ENCODE measurements at places on chromosomes 1 and 21.

GRCh38 chr1:117719004-117719403 is 113.2 kb downstream of the TENT5C start:
- DNase-seq, result no peak

DNA sequence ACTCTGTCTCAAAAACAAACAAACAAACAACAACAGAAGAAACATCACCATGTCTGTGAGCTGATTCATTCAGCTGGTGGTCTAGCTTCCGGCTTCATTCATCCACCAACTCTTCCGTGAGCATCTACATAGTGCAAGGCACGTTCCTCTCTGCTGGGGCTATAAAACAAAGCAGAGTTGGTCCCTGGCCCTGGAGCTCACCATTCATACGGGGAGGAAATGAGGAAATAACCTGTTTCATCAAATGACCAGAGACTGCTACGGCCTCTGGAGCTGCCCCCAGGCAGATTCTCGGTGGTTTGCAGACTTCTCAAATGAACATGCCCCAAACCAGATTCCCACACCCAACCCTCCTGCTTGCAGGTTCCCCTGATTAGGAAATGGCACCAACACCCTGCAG is 41.0 kb upstream of the ID3 start:
- DNase-seq, result no peak

GRCh38 chr1:203063287-203063686 is 22.5 kb downstream of the MYOG start:
- DNase-seq, result no peak

- DNase-seq, result no peak
Measured at GRCh38 chr21:45087022-45087823, 12.8 kb downstream of the ADARB1 start.

DNA sequence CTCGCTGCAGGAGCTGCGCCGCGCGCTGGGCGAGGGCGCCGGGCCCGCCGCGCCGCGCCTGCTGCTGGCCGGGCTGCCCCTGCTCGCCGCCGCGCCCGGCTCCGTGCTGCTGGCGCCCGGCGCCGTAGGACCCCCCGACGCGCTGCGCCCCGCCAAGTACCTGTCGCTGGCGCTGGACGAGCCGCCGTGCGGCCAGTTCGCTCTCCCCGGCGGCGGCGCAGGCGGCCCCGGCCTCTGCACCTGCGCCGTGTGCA is 730 bp downstream of the OLIG1 start:
- DNase-seq, result no peak

DNA sequence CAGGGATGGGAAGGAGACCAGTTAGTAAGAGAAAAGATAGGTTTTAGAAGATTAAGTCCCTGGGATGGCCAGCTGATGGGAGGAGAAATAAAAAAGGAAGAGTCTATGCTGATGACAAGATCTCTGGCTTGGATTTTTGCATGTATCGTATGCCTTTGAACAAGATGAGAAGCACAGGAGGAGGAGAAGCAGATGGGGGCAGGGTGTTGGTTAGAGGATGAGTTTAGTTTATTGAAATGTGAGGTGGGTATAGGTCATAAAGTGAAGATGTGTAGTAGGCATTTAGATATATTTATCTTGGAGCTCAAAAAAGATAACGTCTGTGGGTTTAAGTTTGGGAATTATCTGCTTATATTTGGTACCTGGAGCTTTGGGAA is 1.4 kb downstream of the TIPRL start:
- DNase-seq, result no peak

- no peak for DNase-seq
Measured at GRCh38 chr1:176939993-176940392, 224.5 kb downstream of the ASTN1 start.

DNA sequence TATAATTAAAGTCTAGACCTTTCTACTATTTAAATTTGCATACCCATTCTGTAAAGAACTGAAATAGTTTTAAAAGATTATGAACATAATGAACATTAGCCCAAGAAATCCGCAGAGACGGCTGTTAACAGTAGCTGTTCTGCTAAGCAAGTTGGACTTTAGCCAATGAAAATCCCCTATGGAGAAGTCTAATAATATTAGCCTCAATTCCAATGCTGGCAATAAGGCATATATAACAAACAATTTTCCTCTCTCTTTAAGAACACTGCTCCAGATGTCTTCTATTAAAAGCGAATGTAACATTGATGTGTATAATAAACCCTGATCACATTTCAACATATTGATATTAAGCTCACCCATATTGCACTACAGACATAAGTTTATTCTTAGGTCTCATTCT is 221.3 kb upstream of the KCTD3 start:
- DNase-seq, result no peak

DNA sequence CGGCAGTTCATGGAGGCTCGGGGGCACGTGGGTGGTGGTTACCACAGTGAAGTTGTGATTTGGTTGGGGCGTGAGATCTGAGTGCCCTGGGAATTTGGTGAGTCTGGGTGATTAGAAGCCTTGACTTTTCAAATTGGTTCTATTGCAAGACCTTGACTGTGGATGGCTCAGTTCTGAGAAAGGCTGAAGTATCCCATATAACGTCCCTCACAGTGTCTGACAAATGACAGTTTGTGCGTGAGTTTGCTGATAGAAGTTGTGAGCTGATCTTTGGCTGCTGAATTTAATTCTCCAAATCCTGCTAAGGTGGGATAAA is 549 bp downstream of the MSH4 start:
- no peak for DNase-seq
